ENCODE measurements at places on chromosomes 7 and 10.

DNA sequence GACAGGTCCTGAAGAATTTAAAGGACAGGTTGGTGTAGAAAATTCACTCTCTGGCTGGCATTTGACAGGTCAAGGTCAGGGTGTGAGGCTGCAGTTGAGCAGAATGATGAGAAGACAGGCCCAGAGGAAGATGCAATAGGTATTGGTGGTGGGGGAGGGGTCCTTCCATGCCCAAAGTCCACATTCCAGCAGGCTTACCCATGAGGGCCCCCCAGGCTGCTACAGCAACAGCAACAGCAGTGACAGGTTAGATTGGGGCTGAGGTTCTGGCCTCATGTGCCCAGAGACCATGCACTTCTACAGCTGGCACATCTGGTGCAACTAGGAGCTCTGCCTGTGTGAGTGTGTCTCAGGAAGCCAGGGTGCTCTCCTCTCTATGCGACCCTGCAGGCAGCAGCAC lies 223.5 kb upstream of the GHITM start:
- DNase-seq: no peak

- DNase-seq: no peak
Observed at GRCh38 chr10:114188001-114188400, 8.8 kb downstream of the TDRD1 start.

- DNase-seq: no peak
Observed at GRCh38 chr7:100492738-100493475, 9.2 kb downstream of the NYAP1 start.

- DNase-seq: no peak
Observed at GRCh38 chr7:37820708-37821468, 27.5 kb upstream of the NME8 start.
